ENCODE measurements at places on chromosomes 11 and 22.

GRCh38 chr11:108732395-108732794, 67.5 kb downstream of the DDX10 start:
- no peak for DNase-seq

DNA sequence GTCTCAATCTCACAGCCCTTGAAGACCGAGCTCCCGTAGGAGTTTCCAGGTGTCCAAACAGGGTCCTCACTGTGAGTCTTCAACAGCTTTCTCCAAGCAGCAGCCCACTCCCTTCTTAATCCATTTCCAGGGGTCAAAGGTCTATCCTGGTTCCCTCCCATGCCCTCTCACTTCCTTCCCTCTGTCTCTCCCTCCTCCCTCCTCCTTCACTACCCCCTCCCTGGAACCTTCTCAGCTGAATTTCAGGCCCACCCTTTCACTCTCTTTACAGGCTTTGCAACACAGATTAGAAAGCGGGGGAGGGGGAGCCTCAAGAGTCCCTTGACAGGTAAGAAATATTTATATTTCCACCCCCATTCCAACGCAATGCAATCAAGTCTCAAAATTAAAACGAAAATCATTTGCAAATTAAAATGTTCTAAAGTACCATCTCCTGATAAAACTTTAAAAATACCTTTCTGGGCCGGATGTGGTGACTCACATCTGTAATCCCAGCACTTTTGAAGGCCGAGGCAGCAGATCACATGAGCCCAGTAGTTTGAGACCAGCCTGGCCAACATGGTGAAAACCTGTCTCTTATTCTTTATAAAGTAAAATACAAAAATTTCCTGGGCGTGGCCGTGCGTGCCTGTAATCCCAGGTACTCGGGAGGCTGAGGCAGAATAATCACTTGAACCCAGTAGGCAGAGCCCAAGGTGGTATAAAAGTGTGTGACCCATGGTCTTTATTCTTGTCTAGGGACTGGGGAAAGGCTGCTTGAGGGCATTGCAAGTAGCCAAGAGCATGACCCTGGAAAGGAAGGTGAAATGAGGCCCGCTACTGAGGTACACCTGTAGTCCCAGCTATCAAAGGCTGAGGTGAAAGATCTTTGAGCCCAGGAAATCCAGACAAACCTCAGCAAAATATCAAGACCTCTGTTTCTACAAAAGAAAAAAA, 865 bp upstream of the ZNF280A start:
- DNase-seq = no peak

GRCh38 chr11:102240502-102240901, 76.8 kb upstream of the BIRC3 start:
- DNase-seq = no peak

GRCh38 chr11:44286268-44286880, 23.6 kb downstream of the ALX4 start:
- no peak for DNase-seq

- no peak for DNase-seq
Observed at GRCh38 chr11:35183326-35183925, 44.5 kb downstream of the CD44 start.

All from posterior cingulate gyrus (tissue), 11 donors.